Stimulated activated CD4-positive, alpha-beta T cell treated with anti-CD3 and anti-CD28 coated beads, Interleukin-15, amount 100 ng/mL, for 48 hours (primary cell): ENCODE measurements at places on chromosomes 3 and 15.

DNA sequence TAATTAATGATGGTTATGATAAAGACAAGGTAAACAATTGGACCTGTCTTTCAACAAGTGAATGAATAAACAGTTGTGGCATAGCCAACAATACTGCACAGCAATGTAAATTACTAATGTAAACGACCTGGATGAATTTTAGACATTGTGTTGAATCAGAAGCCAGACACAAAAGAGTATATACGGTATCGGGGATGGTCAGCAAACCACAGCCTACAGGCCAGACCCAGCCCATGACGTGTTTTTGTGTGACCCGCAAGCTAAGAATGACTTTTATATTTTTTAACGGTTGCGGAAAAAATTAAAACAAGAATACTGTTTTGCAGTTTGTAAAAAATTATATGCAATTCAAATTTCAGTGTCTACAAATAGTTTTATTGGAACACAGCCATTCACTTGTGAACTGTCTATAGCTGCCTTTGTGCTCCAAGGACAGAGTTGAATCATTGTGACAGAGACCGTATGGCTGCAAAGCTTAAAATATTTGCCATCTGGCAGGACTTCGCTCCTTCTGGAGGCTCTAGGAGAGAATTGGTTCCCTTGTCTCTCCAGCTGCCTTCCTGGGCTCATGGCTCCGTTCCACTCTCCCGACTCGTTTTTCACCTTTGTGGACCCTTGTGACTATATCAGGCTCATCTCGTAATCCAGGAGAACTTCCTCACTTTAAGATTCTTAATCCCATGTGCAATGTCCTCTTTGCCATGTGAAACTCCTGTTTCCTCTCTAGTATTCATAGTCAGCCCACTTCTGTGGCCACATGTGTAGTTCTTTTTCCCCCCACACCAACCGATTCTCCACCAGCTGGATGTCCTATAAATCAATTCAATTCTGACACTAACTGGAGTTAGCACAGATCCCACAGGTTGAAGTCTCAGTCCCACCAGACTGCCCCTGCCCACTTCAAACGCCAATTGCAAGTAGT is 72.7 kb downstream of the CMTM8 start:
- no peak for DNase-seq

DNA sequence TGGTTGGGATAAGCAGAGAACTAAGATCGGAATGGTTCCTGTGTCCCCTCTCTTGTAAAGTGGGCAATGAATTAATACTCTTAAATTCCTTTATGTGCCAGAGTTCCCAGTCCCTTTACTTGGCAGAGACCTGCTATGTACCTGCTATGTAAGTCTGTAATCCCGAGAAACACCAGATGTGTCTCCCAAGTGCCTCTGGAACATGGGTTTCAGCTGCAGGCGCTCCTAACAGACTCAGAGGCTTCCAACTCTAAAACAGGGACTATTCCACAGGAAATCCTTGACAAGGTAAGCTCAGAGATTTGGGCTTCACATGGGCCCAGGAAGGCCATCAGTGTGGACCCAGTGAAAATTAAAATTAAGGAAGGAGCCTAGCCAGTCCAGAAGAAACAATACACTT is 117.7 kb upstream of the PLCL2 start:
- no peak for DNase-seq

GRCh38 chr3:48716508-48716981 is 476 bp downstream of the IP6K2 start:
- no peak for DNase-seq

GRCh38 chr15:80452166-80452565 is 48.0 kb downstream of the ARNT2 start:
- no peak for DNase-seq

DNA sequence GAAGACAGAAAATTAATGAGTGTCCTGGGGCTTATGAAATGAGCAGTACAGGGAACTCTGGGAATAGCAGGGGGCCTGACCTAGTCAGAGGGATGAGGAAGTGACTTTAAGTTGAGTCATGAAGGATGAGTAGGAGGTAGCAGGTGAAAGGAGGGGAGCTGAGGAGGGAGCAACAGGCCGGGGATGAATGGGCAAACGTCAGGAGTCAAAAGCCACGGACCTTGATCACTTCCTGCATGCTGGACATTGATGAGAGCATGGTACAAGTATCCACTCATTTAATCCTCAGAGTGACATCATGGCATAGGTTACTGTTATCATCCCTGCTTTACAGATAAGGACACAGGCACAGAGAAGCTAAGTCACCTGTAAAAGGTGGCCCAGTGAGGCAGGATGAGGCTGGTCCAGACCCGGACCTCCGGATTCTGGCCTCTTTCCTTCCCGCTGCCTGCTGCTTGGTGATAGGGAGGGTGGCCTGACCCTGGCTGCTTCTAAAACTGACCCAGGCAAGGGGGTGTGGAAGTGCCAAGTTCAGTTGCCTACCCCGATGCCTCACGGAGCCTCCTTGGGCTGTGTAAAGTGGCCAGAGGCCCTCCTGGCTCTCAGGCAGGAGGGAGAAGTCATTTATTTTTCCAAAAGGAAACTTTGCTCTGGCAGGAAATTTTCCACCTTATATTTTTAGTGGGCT is 7.6 kb downstream of the CORO2B start:
- no peak for DNase-seq

GRCh38 chr3:153069598-153070510 is 92.2 kb upstream of the RAP2B start:
- DNase-seq, result no peak

- DNase-seq, result no peak
These were observed 110.5 kb upstream of the WNT5A start for GRCh38 chr3:55597641-55598040.

DNA sequence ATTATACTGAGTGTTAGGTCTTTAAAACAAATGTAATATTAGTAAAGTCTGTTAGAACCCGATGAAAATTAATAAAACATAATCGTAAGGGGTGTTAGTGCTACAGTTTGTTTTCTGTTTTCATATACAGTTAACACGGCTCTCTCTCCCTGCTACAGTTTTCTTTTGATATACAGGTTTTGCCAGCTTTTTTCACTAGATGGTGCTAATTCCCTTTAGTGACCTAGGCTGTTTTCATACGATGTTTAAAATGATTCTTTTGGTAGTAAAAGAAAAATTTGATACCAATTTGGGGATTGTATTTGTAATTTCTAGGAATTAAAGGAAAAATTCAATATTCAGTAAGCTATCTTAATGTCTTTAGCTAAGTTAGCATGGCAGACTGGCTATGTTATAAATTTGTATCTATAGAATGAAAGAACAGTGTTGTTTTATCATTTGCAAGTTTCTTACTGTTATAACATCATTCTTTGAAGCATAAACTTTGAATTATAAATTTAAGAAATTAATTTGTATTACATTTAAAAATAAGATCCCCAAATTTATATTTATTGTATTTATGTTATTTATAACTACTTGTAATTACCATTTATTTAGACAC is 11.5 kb downstream of the APH1B start:
- DNase-seq, result no peak

GRCh38 chr3:59839810-59840515 is 790.1 kb upstream of the CFAP20DC start:
- peak; percentile 17 for DNase-seq

GRCh38 chr15:59794229-59794886 is 105.2 kb upstream of the BNIP2 start:
- no peak for DNase-seq

GRCh38 chr3:187963677-187964385 is 190.1 kb upstream of the LPP start:
- DNase-seq, result no peak

DNA sequence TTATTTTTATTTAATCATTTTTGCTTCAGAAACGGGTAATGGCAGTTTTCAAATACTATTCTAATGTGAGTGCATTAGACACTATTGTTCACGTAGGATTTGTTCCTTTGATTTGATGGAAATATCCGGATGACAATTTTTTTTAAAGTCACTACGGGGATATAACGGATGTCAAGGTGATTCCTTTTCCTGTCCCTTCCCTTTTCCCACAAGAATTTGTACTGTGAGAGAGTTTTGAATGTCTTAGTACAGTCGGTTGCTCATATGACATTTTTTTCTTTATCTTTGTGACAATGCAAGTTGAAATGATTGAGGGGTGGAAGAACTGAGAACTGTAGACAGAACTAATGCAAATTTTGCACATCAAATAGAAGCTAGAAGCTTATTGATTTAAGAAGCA is 209.5 kb downstream of the GRM7 start:
- no peak for DNase-seq

DNA sequence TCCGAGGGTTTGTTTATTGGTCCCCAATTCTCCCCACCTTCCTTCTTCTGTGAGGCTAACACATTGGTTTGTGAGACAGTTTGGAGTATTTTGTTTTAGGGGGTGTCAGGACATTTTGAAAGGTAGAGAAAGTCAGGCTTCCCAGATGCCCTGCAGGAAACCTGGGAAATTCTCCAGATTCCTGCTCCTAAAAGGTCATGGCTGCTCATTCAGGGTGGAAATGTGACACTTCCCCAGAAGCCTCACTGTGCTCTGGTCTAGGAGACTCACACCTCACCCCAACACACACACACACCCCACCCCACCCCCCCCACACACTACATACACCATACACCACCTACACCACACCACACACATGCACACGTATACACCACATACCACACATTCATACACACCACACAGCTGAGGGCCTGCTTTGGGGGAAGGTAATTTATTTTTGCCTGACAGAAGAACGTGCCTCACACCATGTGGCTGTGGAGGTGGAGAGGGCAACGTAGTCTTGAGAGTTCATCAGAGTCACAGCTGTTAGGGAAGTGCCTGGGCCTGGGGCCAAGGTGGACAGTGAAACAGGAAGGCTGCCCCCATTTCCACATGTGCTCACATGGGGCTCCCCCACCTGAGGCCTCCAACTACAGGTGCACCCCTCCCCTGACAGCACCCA is 40.4 kb upstream of the LIMD1 start:
- DNase-seq, result no peak

DNA sequence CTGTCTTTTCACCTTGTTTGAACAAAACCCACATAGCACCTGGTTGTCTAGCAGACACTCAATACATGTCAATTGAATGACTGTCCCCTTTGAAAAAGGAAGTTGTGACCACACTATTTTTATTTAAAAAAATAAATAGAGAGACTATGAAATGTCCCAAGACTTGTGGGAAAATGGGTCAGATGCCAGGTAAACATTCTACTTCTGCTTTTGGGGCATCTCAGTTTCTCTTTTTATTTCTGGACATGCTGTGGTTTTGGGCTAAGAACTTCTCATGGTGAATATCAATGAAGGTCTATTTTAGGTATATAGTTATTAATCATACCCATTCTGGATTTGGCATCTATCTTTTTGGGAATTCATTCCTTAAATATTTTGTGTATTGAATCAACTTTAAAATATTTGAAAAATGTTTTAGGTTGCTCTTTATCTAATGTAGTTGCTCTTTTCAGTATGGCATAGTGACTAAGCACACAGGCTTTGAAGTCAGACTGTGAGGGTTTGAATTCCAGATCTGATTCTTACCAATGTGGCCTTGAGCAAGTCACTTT is 4.4 kb downstream of the TMEM45A start:
- no peak for DNase-seq

DNA sequence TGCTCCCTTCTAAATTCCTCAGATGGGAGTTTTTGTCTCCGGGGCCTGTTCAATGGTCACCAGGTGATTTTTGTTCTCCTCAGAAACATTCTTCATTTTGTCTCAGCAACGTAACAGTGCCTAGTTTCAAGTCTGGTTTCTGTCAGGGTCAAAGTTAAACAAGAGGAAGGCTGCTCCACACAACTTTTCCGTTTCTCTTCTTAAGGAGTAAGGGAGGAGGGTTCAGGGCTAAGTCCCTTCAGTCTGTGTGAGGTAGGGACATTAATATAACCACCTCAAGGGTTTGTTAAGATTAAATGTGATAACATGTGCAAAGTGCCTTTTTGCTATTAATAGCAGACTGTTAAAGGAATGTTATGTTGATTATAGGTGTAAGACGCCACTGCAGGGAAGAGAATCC is 41.8 kb downstream of the HOMER2 start:
- no peak for DNase-seq

DNA sequence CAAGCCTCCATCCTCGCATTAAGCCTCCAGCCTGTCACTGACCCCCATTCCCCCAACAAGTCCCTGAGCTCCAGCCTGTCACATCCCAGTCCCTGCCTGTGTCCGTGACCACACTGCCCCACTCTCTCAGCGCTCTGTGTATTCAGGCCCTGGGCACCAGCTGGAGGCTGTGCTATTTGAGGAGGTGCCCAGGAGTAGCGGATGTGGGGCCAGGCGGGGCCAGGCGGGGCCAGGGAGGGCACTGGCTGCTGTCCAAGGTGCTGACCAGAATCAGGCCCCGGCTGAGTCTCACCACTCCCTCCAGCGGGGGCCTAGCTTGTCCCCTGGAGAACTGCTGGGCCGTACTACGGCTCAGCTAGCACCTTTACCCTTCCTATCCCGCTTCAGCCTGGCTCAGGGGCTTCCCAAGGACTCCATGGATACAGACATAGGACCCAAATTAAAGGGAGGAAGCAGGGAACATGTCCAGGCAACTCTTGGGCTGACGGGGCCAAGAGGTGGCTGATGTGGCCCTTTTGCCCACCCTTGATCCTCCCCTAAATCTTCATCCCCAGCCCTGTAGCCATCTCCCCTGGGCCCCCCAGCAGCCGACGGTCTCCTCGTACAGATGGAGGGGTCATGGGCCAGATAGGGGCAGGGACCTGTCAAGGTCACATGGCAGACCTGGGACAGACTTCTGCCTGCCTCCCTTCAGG is 1.1 kb downstream of the HHATL start:
- peak; percentile 15 for DNase-seq

DNA sequence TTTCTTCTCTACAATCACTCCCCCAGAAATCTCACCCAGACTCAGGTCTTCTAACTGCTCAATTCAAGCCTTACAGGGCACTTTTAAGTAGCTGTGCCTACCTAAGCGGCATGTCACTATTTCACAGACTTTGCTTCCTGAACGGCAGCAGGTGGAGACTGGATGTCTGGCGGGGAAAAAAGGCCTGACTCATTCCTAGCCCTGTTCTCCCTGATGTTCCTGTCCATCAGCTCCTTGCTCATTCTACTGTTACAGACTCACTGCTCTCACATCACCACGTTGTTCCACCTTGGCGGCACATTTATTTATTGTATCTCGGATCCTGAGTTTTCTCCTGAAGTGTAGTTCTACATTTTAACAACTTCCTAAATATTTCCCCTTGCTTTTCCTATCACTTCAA is 52.6 kb upstream of the ATP11B start:
- DNase-seq, result no peak

- no peak for DNase-seq
These were observed 11.1 kb upstream of the FURIN start for GRCh38 chr15:90857337-90857736.

GRCh38 chr15:55320238-55320550 is 1.2 kb downstream of the PIGB start:
- DNase-seq, result no peak

GRCh38 chr3:94082391-94082937 is 19.6 kb downstream of the NSUN3 start:
- DNase-seq, result no peak

- no peak for DNase-seq
These were observed 24.5 kb upstream of the ARNT2 start for GRCh38 chr15:80379693-80380092.

- no peak for DNase-seq
These were observed 128.4 kb downstream of the IGF1R start for GRCh38 chr15:98776607-98777281.
